ENCODE measurements at places on chromosomes 16 and 17.

GRCh38 chr17:59607061-59607460 is 12.6 kb upstream of the CLTC start:
- no peak for DNase-seq

GRCh38 chr17:7848131-7848579 is 6.7 kb upstream of the TMEM88 start:
- no peak for DNase-seq

GRCh38 chr17:64591944-64592343 is 70.2 kb downstream of the SMURF2 start:
- DNase-seq: no peak

DNA sequence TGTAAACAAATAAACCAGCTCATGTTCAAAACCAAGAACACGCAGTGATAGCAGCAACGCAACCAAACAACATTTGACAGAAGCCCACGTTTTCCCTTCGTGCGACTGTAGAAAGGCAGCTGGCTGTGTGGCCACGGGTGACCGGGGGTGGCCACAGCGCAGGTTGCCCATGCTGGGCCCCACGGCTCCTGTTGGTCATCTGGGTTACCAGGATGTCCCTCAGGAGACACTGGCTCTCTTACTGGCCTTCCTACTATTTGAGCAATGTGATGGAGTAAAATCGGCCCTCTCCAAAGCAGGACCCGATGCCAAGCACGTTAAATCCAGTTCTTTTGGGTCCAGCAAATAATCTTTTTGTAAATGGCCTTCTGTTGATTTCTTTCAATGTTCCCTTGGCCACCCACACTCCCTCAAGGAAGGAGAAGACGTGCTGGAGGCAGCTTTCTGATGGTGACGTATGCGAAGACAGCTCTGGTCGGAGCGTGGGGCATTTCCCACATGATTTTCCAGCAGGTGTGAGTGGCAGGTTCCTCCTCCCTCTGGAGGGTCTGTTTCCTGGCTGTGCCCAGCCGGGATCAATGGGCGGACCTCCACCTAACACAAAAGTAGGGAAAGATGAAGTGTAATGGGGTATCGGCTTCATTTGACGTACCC is 143.1 kb upstream of the CHMP6 start:
- no peak for DNase-seq

DNA sequence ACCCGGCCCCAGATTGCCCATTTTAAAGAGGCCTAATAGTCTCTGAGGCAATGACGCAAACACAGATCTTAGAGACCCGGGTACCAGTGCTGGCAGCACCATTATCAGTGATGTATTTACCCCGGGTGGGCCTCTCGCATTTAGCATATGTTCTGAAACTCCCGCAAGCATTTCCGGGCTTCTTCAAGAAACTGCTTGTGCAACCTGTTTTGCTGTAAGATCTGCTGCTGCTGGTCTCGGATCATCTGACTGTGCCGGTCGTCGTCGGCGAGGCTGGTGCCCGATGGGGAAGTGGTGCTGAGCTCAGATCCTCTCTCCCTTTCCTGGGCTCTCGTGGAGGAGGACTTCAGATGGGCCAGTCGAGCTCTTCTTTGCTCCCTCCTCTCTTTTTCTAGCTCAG is 12.5 kb downstream of the CEP295NL start:
- peak; percentile 45 for DNase-seq

DNA sequence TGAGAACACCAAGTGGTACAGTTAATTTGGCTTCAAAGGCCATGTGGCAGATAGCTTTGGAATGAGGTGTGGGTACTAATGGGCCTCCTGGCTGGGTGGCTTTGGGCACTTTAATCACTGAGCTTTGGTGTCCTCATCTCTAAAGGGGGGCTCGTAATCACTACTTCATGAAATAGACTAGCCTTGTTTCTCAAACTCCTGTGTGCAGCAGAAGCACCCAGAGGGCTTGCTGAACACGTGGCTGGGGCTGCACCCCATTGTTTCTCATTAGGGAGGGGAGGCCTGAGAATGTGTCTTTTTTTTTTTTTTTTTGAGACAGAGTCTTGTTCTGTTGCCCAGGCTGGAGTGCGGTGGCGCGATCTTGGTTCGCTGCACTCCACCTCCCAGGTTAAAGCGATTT is 5.8 kb downstream of the EPN2 start:
- DNase-seq: no peak

DNA sequence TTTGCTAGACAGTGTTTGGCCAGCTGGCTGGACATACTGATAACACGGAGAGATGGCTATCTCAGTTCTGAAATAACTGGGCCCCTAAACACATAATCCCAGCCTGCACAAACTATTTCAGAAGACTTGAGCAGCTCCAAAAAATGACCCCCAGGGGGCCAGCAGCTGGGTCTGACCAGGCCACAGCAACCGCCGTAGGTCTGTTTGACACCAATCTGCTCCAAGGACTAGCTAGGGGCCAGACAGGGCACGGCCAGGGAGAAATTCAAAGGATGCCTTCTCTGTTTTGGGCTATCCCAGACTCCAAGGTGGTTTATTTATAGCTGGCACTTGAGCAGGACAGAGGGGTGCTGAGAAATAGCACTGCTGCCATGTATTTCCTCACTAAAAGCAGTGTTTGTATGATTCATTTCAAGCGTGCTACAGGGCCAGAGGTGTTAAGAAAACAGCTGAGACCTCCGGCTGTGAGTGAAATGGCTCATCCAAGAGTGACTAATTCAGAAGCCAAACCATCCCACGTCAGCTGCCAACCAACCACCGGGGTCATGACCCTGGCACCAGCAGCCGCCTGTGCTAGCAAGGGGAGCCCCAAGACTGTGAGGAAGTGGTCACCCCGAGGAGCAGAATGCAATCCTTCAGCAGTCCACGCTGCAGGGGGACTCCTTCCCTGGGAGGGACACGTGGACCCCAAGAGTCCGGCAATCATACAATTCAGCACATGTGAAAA is 5.7 kb downstream of the GGA2 start:
- peak; percentile 79 for DNase-seq

DNA sequence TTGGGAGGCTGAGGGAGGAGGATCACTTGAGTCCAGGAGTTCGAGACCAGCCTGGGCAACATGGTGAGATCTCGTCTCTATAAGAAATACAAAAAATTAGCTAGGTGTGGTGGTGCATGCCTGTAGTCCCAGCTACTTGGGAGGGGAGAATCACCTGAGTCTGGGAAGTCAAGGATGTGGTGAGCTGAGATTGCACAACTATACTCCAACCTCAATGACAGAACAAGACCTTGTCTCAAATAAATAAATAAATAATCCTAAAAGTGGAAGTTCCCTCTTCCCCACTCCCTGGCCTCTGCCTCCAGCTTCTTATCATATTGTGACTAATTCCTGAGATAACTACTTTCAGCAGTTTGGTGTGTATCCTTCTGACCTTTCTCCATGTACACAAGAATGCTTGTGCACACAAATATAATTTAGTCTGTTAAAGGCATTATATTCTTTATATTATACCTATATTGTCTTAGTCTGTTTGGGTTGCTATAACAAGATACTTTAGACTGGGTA is 23.5 kb upstream of the DNAJA2 start:
- no peak for DNase-seq

DNA sequence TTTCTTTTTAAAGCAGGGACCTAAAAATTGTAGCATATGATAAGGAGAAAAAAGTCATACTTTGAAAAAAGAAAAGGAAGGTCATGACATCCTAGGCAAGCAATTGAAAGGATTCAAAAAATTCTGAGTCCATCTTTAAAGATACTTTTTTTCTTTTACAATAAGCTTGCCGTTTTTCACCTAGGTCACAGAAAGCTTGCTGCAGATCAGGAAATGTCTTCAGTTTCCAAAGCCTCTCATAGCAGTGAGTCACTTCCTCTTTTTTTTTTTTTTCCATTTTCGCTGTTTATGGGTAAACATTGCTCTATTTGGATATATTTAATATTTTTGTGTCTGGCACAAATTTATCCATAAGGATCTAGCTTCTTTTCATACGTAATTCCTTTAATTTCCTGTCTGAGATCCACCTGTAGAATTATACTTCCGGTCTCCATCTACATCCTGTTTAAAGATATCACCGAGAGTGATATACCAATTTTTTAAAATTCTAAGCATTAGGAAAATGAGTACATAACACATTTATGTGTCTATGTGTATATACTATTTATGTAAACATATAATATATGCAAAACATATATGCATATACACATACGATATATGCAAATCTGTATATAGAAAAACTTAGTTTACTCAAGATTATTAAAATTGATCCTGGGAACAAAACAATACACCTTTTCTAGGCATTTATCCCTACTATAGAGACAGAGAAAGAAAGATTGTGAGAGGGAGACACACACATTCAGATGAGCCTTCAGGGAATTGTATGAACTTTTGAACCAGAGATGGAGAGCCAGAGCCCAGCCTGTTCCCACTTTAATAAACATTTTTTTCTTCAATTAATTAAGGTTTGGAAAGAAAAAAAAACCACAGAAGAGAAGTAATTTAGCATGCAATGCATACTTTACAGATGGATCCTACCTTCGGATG is 134.4 kb downstream of the SKAP1 start:
- DNase-seq: no peak

DNA sequence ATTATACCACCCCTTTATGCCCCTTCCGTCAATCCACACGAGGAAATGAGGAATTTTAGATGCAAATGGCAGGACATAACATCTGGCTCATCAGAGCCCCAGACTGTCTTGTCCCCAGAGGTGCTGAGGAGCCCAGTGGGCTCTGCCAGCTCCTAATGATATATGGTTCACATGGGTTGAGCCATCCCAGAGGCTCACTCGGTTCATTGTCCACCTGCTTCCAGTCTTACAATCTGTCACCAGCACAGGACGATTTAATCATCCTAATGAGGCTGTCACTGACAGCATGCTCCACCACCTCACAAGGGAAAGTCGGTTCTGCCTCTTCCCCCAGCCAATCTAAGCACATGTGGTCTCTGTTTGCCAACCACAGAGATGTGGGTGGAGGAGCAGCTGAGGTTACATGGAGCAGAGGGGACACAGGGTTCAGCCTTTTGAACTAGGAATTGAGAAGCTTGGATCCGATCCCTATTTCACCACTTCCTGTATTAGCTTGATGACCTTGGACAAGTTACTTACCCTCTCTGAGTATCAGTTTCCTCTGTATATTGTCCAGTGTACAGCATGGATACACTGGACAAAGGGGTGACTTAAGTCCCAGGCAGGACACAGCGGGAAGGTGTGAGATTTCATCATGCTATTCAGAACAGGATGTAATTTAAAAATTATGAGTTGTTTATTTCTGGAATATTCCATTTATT is 27.0 kb upstream of the DHX8 start:
- no peak for DNase-seq

GRCh38 chr16:22948058-22948602 is 134.2 kb downstream of the HS3ST2 start:
- no peak for DNase-seq

DNA sequence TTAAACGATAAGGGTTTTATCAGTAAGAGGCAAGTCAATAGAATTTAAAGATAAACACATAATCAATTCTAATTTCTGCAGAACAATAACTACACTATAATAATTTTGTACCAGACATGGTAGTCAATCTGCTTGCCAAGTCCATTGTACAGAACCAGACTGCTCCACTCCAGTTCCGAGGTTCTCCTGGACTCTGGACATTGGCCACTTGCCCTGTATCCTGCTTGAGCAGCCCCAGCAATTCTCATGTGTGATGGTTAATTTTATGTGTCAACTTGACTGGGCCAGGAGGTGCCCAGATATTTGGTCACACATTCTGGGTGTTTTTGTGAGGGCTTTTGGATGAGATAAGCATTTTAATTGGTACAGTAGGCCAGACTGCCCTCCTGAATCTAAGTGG is 384.6 kb downstream of the SLC39A11 start:
- no peak for DNase-seq

DNA sequence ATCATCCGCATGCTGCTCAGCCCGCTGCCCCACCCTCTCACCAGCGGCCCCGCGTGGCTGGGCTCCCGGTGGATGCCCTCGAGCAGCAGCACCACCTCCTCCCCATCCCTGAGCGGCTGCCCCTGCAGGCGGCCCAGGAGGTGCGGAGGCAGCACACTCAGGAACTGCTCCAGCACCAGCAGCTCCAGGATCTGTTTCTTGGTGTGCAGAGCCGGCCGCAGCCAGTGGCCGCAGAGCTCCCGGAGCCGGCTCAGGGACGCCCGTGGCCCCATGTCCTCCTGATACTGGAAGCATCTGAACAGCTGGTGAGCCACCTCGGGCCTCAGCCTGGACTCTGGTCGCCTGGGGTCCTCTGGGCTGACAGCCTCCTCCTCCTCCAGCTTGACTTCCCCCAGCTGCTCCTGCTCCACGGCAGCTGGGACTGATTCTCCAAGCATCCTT is 6.6 kb downstream of the ZSCAN10 start:
- DNase-seq: no peak

- peak; percentile 36 for DNase-seq
Measured at GRCh38 chr17:81035521-81036196, 708 bp downstream of the BAIAP2 start.

DNA sequence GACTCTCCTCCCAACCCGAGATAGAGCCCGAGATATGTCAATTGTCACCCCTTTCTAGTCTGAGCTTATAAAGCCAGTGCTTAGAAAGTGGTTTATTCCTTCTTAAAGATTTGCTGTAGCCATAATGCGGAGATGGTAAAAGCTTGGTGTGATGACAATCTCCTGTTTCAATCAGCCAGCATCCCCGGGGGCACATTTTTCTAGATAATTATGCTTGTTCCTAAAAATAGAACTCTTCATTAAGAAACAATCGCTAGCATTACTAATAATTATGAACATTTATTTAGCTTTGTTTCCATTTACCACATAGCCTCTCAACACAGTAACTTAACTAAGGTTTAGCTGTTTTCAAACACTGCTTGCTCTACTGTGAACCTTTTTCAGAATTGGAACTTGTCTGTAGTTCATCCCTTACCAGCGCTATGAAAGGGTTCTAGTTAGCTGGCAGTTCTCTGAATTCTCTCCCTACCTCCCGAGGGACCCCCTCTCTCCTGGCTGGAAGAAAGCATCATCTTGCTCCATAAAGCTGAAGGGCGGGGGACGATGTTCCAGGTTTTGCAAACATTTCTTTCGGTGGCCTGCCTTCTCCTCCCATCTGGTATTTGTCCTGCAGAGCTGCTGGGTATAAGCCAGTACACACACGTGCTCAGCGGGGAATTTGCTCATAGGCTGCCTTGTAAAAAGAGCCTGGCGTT is 922 bp upstream of the MRPL58 start:
- no peak for DNase-seq

GRCh38 chr16:82761236-82761635 is 134.5 kb downstream of the CDH13 start:
- DNase-seq: no peak

DNA sequence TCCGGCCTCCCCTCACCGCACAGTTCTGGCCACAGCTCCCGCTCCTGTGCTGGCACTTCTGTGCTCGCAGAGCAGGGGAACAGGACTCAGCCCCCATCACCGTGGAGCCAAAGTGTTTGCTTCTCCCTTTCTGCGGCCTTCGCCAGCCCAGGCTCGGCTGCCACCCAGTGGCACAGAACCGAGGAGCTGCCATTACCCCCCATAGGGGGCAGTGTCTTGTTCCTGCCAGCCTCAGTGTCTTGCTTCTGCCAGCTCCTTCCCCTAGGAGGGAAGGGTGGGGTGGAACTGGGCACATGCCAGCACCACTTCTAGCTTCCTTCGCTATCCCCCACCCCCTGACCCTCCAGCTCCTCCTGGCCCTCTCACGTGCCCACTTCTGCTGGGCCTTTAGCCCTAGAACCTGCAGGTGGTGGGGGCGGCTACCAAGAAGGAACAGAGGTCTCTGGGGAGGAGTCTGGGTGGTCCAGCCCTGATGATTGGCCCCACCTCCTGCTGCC is 645 bp upstream of the ELMO3 start:
- no peak for DNase-seq

GRCh38 chr17:68399638-68400403 is 57.5 kb downstream of the WIPI1 start:
- peak; percentile 58 for DNase-seq

All from activated naive CD8-positive, alpha-beta T cell treated with anti-CD3 and anti-CD28 coated beads, Interleukin-2, amount 50 U/mL, for 24 hours (primary cell).